ENCODE measurements at places on chromosomes 5 and 9.

GRCh38 chr9:116027951-116028350, 125.6 kb upstream of the PAPPA start:
- no peak for DNase-seq

- DNase-seq, result no peak
These were observed 127.8 kb downstream of the SAXO1 start for GRCh38 chr9:18905028-18905882.

- no peak for DNase-seq
These were observed 3.8 kb downstream of the P4HA2 start for GRCh38 chr5:132223861-132224260.

GRCh38 chr9:23731353-23731752, 94.7 kb downstream of the ELAVL2 start:
- no peak for DNase-seq

DNA sequence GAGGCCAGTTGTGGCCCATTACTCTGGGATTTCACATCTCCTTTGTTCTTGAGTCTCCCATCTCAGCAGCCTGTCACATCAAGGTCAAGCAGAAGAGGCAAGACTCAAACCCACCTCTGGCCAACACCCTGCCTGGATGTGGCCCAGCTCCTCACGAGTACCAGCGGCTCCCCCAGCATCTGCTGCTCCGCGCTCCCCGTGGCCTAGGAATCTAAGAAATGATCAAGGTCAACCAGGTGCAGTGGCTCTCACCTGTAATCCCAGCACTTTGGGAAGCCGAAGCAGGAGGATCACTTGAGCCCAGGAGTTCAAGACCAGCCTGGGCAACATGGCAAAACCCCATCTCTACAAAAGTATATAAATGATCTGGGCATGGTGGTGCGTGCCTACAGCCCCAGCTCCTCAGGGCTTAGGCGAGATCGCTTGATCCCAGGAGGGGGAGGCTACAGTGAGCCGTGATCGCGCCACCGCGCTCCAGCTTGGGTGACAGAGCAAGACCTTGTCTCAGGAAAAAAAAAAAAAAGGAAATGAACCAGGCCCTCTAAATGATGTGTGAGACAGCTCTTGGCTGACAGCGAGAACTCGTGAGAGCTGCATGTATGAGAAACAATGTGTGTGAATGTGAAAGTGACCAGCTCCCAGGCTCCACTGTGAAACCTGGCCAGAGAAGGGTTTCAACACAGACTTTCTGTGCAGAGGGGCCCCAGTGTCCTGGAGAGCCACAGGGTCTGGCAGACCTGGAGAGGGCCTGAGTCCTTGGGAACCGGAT, 61.6 kb upstream of the ANGPTL2 start:
- DNase-seq, result peak; percentile 75

DNA sequence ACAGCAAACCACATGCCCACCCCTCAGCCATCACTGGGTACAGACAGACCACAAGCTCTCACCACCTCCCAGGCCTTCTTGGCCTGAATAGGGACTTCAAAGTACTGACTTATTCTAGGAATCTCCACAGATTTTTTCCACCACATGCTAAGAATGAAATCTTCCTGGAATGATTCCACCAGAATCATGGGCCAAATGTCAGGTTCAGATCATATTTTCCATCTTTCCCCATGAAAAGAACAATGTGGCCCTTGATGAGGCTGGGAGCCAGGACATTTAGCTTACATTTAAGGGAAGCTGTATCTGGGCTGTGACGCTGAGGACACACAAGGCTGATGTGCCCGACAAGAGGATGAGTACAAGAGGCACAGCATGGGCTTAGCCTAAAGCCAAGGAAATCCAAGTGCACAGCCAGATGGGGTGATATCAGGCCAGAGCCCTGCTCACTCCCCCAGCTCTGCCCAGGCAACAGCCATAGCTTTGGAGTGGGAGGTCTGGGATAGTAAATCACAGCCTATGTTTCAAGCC, 28.1 kb downstream of the ACSL6 start:
- DNase-seq, result no peak

- no peak for DNase-seq
These were observed 57.6 kb downstream of the SH3TC2 start for GRCh38 chr5:149005077-149005892.

DNA sequence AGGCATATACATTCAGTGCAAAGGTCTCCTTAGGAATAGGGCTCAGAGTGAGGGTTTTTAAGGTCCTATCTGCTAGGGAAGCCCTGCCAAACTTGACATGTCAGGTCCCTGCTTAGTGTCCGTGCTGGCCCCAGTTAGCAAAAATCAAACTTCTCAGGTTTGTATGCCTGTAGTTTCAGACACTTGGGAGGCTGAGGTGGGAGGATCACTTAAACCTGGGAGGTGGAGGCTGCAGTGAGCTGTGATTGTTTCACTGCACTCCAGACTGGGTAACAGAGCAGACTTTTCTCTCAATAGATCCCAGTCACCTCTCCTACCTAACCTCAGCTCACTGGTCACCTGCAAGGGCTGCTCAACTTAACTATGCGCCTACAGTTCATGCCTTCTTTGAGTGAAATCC, 18.7 kb upstream of the TMEM245 start:
- DNase-seq, result no peak

- DNase-seq, result no peak
These were observed 597.7 kb downstream of the CCDC171 start for GRCh38 chr9:16150501-16150900.

- no peak for DNase-seq
These were observed 76.8 kb downstream of the MRPL36 start for GRCh38 chr5:1722877-1723276.

DNA sequence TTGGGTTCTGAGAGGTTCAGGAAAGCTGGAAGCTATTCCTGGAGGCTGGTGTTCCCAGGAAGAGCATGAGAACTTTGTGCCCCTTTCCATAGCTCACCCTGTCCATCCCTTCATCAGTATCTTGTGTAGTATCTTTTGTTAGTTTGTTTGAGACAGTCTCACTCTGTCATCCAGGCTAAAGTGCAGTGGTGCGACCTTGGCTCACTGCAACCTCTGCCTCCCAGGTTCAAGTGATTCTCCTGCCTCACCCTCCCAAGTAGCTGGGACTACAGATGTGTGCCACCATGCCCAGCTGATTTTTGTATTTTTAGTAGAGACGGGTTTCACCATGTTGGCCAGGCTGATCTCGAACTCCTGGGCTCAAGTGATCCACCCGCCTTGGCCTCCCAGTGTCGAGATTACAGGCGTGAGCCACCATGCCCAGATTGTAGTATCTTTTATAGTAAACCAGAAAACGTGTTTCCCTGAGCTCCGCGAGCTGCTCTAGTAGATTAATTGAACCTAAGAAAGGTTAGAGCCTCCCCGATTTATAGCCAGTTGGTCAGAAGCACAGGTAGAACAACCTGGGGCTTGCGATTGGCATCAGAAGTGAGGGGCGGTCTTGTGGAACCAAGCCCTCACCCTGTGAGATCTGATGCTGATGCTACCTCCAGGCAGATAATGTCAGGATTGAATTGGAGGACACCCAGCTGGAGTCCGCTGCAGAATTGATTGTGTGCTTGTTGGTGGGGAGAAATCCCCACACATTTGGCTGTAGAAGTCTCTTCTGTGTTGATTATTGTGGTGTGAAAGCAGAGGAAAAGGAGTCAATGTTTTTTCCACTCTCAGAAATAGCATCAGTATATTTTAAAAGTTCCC, 32.3 kb downstream of the ATP6V0E1 start:
- DNase-seq, result no peak

DNA sequence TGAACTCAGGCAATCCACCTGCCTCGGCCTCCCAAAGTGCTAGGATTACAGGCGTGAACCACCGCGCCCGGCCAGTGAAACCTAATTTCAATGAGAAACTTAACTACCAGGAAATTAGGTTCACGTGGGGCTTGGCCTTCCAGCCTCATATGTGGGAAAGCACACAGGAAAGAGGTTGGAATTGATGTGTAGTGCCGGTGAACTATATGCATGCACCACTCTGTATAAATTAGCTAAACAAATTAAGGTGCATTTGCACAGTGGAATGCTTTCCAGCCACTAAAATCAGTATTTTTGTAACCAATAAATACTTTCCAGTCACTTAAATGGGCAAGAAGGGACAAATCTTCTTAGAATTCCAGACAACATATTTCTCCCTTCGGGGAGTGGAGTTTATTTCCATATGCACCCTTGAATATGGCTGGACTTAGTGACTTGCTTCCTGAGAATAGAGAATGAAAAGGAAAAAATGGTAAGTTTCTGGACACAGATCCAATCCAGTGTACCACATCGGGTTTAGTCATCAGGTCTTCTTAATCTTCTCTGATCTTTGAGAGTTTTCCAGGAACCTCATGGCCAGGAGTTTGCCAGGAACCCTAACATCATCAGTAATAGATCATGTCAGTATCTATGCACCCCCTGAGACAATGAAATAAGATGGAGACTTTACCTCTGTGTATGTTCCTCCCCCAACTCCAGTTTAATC, 24.9 kb downstream of the ATOX1 start:
- DNase-seq, result no peak

All from Right ventricle myocardium inferior (tissue), 1 donor.